ENCODE measurements at places on chromosomes 16 and 17.
A peak's percentile ranks its signal among the peaks of the same experiment; 100 is the strongest.

DNA sequence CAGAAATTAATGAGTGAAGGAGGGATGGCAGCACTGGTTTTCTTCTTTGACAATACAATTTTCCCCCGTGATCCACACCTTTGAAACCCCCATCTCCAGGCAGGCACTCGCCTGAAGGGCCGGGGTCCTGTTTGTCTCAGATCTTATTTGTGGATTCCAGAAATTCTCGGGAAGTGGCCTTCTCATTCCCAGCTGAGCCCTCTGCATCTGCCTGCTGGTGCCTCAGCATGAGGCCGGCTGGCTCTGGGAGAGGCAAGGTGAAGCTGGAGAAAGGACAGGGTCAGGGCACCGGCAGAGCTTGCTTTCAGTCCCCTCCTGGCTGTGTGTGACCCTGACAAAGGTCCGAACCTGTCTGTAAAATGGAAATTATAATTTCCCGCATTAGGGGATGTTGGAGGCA is 35.8 kb upstream of the C1QL1 start:
- no peak for DNase-seq

GRCh38 chr16:23651943-23652468 is 10.7 kb downstream of the DCTN5 start:
- no peak for DNase-seq

DNA sequence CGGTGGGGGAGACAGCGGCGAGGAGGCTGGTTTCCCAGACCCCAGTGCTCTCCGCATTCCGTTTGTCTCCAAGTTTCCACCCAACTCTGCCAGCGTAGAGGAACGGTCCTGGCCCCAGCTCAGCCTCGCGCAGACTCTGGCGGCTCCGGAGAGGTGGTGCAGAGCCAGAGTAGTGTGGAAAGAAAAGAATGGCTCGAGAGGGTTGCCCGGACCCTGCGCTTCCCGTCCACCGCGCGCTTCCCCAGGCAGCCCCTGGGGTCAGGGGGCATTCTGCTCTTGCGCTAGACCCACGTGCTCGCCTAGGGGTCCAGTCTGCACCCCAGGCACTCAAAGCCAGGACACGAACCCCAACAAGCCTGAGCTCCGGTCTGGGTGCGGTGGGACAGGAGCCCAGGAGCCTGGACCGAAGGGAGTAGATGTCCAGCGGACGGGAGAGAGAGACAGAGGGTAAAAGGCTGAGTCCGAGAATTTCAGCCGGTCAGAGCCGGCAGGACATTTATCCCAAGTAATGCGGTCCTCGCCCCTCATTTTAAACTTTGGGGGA is 3.8 kb downstream of the PMP22 start:
- peak; percentile 70 for DNase-seq

- DNase-seq: no peak
These were observed 51.0 kb upstream of the IRX5 start for GRCh38 chr16:54879681-54880080.

- DNase-seq: no peak
These were observed 39.8 kb downstream of the TNFRSF13B start for GRCh38 chr17:16932156-16932555.

- DNase-seq: peak; percentile 13
These were observed 42.3 kb downstream of the ABR start for GRCh38 chr17:1137465-1137894.

GRCh38 chr16:68659412-68660358 is 14.6 kb downstream of the CDH3 start:
- no peak for DNase-seq

DNA sequence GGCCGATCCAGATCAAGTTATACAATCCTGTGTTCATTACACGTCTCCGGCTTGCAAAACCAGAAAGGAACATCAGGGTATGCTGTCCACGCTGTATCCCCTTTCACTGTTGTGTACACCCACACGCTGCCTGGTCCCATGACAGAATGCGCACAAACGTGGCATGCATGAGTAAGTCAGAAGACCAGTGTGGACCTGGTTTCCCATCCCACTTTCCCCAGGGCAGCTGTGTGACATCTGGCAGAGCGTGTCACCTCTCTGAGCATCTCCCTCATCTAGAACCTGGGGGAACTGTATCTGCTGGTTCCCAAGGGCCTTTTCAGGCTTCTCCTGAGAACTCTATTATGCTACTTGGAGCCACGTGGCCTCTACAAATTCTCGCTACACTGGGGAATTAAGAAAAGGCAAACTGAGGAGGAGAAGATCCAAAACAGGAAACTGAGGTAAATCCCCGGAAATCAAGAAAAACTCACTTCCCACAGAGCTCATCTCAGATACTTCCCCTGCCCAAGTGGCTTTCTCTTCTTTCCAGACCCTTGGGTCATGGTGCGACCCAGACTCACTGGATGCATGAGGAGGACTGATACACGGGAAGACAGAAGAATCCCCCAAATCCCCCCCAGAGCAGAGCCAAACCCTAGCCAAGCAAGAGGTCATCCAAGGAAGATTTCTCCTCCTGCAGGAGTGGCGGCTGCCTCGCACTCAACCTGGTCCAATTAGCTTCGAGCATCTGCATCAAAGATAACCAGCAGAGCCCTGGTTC is 139.3 kb downstream of the GAS7 start:
- no peak for DNase-seq

- DNase-seq: no peak
These were observed 9.1 kb upstream of the PLCG2 start for GRCh38 chr16:81770008-81770407.

- peak; percentile 81 for DNase-seq
These were observed 16.5 kb upstream of the PRM1 start for GRCh38 chr16:11297492-11298142.

DNA sequence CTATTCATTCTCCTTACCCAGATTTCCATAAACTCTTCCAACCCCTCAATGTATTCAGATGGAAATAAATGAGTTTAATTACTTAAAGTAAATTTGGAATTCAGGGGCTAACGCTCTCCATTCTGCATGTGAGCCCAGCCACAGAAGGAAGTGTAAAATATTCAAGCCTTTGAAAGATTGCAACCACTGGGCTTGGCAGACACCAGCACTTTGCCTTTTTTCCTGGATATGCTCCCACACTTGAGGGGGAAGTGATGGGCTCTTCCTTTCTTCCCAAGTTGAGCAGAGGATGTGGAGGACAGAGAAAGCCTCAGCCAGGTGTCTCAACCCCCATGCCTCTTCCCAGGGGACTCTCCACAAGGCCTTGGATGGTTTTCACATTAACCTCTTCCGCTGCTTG is 825.1 kb upstream of the EEF2KMT start:
- no peak for DNase-seq

DNA sequence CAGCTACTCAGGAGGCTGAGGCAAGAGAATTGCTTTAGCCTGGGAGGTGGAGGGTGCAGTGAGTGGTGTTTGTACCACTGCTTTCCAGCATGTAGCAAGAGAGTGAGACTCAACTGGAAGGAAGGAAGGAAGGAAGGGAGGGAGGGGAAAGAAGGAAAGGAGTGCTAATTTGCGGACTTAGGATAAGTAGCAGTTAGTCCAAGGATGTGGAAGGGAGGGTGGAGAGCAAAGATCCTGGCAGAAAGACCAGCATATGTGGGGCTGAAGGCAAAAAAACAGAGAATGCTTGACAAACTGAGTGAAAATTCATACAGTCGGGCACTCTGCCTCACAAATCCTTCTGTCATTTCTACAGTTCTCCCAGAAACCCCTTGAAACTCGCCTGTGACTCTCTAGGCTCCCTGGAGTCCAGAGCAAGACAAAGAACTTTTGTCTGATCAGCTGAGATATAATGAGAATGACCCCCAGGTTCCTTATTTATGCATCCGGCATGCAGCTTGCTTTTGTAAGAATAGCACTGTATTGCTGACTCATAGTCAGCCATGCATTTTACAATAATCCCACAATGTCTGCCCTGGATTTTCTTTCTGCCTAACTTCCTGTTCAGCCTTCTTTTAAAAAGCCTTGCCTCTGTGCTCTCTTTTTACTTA is 31.5 kb downstream of the CDK5RAP3 start:
- DNase-seq: peak; percentile 83

DNA sequence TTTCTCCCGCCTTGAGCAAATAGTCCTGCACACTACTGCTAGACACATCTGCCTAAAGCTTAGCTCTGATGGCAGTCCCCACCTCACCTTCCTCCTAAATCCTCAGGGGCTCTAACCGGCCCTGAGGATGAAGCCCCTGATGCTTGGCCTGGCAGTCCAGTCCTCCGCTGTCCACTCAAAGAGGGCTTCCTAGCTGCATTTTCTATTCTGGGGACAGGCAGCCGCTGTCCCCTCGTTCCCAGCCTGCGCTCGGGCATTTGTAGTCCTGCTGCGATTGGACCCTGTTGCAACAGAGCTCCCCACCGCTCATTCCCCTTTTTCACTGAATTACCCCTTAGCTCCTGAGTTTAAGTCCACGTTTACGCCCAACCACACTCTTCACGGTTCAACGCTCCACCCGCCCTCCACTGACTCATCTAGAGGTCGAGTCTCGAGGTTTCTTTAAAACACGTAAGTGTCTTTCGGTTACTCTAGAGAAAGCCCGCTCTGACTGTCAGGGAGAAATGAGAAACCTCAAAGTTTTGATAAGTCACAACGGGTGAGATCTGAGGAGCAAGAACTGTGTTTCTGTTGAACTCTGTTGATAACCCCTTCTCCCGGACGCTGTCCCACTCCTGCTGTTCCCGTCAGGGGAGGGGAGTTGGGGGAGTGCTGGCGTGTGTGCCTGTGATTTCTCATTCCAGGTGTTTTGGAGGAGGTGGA is 4.5 kb downstream of the CCR7 start:
- DNase-seq: peak; percentile 85

GRCh38 chr16:69064764-69065313 is 40.6 kb upstream of the HAS3 start:
- DNase-seq: no peak

DNA sequence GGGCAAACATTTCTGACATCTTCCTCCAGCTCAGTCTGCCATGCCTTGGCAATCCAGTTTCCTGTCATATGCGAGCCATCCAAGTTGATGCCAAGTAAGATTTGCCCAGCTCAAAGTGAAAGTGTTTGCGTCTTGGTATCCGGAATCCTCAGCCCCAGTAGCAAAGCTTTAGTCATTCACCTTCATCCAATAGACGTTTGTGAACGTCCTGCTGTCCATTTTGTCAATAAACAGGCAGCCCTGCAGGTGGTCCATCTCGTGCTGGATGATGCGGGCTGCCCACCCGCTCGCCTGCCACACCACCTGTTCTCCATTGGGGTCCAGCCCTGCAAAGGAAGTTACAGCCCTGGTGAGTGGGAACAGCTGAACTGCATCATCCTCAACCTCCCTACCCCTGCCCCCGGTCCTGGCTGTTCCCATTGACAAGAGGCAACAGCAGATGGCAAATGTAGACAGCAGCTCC is 1.5 kb downstream of the PDF start:
- peak; percentile 36 for DNase-seq

DNA sequence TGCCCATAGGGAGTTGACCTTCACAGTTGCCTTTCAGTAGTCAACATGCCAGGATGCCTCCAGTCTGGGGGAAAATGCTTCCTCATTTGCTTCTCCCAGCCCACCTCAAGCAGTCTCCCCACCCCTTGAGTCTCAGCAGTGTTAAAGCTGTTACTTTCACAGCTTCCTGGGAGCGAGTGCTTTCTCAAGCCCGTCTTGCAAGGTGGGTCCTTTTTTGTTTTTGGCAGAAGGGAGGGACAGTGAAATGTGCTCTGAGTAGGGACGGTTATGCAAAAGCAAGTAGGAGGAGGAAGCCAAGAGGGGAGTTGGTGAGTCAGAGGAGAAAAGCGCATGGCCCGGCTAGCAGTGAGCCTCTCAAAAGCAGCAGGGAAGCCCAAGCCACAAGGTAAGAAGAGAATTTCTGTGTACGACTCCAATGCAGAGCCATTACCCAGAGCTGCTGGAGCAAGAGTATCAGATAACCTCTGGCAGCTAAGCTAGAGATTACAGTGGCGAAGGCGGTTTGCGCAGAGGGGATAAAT is at the start of gene CHST4:
CHST4 (plus strand) TSS at position 316 of the 521 bp plus-strand sequence. CDS start 10,252 bp downstream, outside the sequence.
- DNase-seq: peak; percentile 58
